ENCODE measurements at places on chromosomes 3 and 15. TPM values are rescaled to one million over a fixed set of nuclear protein-coding genes. Genes with fewer than 3 reads are reported as not detected.

Gene C2CD4A
- total RNA-seq: 0.14 TPM

Gene SLC6A1
- total RNA-seq: 0.07 TPM

Gene IDH3A
- total RNA-seq: 78.5 TPM

Gene TNFSF10
- 0.14 TPM for total RNA-seq

Gene GOLGA8T
- 1.9 TPM for total RNA-seq

Gene LARP6
- total RNA-seq: 71.1 TPM

Gene HESX1
- not detected for total RNA-seq

Gene IL17RB
- total RNA-seq: 0.88 TPM

Gene ADPRH
- total RNA-seq: 3.1 TPM
